Lower leg skin (tissue), 4 donors: ENCODE measurements at places on chromosomes 2 and 18.

GRCh38 chr18:79410731-79411613 is 15.2 kb downstream of the NFATC1 start:
- no peak for DNase-seq

DNA sequence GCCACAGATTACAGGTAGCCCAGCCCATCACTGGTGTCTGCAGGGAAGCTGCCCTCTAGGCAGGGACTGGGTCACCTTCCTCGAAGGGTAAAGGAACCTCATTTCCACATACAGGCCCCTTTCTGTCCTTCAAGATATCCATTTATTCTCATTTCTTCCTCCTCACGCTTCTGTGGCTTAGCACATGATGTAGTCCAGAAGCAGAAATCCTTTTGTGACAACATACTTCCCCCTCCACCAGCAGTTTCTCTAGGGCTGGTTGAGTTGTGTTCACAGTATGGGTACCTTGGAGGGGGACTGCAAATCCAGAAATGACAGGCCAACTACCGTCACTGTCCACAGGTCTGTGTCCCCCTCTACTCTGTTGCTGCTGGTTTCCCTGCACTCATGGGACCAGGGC is 364.9 kb downstream of the ANAPC1 start:
- no peak for DNase-seq

GRCh38 chr2:215672406-215672805 is 236.5 kb upstream of the FN1 start:
- DNase-seq: no peak

DNA sequence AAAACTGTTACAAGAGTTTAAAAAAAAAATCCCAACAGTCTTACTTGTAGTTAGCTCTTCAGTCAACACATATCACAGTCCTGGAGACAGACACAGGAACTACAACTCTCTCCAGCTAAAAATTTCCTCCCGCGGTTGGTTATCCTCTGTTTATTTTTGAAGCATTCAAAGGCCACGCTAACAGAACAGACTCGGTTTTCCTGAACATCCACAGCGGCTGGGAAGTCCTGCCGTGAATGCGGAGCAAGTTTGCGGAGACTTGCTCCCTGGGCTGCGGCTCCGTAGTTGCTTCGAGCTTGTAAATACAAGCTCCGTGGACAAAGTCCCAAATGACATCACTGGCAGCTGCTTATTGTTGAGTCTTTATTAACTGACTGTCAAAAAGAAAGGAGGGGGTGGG is at the start of gene NCKAP5:
TSS of gene NCKAP5 (minus strand) at position 292 of the 400 bp plus-strand sequence. CDS start 50,937 bp downstream, outside the sequence.
- no peak for DNase-seq

DNA sequence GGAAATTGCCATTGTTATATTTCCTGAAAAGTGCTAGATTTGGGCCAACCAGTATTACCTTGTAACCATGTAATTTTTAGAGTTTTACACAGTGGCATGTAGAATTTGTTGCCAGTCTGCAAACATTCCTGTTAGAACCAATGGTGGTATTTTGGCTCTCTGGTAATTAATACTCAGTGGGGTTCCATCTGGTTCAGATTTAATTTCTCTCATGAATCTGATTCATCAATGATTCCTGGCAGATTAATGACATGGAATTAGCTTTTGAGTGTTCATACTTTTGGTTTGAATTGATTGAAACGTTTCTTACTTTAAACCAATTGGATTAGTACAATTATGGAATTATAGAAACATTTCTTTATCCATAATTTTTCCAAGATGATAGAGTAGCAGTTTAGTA is 93.2 kb downstream of the MC4R start:
- DNase-seq: no peak

GRCh38 chr2:236673126-236673822 is 103.6 kb downstream of the ACKR3 start:
- peak; percentile 7 for DNase-seq

DNA sequence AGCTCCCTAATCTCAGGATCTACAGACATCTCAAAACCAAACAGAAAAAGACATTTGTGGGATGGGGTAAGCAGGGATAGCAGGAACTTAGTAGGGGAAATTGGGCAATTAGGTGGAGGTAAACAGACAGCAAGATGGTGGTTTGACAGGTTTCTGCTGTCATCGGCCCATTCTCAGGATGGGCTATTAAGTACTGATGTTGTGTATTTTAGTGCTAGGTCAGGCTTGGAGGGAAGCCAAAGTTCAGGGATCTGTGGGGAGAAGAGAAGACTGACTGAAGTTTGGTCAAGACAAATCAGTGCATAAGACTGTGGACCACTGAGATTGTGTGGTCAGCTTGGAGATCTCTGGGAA is 96.8 kb upstream of the THUMPD2 start:
- no peak for DNase-seq

DNA sequence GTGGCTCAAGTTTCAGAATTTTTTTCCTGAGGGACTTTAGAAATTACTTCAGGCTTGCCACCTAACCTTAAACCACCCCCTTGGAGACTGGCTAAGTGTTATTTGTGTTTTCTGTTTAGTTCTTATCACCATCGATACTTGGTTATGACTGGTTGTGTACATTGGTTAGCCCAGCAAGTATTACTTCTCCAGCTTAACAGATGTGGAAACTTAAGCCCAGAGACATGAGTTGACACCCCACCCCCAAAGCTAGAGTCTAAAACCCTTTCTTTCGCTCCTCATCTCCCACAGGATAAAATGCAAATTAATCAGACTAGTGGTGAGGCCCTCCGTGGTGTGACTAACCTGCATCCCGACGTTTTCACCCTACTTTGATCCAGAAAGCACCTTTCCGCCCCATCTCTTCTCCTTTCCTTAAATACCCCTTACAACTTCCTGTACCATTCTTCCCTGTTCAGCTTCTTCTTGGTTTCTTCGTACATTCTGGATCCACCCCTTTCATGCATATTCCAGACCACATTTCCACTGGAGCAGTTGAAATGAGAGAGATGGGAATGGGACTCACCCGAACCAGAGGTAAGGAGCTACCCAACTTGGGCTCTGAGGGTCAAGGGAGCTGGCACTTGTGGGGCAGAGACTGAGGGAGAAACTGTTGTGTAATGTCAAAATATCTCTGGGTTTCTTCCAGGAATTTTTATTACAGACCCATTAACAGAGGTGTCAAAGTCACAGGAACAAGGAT is 819 bp upstream of the MAP3K2 start:
- no peak for DNase-seq

DNA sequence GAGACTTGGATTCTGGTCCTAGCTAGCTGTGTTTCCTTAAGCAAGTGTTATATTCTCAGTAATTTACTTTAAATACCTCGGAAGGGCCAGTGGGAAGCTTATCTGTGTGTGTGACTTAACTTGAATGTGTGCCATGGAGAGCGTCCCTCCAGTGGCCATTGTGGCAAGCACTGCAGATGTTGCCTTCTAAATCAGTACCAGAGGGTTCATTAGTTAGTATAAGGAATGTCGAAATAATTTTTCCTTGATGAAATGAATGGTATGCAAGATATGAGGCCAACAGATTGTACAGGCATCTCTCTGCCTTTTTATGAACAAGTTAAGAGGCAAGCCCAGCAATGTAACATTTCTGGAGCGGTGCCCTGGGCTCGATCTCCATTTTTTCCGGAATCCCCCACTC is 52.0 kb downstream of the FBXO36 start:
- no peak for DNase-seq

DNA sequence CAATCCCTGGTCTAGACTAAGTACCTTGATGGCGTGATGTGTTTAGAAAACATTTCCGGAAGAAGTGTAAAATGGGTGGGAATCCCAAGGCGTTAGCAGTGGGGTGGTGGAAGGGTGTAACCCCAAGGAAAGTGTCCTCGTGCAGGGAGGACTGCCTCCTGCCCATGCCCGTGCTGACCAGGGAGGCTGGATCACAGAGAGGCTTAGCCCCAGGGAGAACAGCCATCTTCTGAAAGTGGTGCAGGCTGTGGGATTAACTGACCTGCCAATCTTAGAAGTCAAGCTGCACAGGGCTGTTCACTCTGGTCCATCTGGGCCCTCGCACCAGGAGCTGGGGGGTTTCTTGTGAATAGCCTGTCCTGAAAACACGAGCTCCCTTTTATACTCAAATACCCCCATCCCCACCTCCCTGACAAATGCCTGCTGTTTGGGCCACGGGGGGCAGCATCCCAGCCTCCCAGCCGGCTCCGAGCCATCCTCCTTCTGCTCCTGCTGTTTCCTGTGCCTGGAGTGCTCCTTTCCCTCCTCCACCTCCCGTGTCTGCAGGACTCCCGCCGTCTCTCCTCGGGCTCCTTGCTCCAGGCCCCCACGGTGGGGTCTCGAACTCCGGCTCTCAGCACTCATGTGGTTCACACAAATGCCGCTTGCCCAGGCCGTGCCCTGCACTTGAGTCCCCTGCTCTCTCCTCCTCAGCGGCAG is 52.1 kb upstream of the PXDN start:
- DNase-seq: no peak

DNA sequence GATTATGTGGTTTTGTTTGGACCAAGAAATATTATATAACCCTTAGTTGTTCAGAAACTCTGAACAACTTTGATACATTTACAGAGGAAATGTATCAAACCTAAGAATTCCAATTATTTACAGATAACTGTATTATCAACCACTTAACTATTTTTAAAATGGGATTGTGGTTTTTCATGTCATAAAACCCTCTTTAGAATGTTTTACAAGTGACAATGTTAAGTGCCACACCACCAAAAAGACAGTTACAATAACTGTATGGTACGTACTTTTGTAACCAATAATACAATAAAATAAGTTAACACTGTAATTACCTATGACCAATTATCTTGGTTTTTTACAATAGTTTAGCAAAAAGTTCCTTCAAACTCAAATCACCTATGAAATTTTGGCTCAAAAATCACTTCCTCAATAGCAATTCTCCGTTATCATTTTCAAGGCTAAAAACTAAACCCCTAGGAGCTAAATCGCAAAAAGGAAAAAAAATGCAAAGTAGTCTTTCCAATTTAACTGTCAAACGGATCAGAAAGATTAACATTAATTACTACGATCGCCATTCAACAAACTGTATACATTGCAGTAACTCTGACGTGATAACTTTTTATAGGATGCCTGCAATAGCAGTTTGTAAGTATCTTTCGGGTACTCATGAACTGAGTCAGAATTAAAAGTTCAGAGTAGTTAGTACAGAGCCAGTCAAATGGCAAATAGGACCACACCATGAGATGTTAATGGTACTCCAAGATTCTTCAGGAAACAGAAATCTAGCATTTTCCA is 1.5 kb downstream of the ROCK1 start:
- no peak for DNase-seq

- DNase-seq: no peak
These were observed 103.5 kb downstream of the KCNS3 start for GRCh38 chr2:17981936-17982335.

GRCh38 chr2:226337941-226338600 is 461.5 kb downstream of the IRS1 start:
- no peak for DNase-seq

GRCh38 chr18:10661317-10661716 is 135.5 kb downstream of the NAPG start:
- DNase-seq: no peak

GRCh38 chr2:106284255-106284654 is 90.2 kb upstream of the UXS1 start:
- DNase-seq: no peak

DNA sequence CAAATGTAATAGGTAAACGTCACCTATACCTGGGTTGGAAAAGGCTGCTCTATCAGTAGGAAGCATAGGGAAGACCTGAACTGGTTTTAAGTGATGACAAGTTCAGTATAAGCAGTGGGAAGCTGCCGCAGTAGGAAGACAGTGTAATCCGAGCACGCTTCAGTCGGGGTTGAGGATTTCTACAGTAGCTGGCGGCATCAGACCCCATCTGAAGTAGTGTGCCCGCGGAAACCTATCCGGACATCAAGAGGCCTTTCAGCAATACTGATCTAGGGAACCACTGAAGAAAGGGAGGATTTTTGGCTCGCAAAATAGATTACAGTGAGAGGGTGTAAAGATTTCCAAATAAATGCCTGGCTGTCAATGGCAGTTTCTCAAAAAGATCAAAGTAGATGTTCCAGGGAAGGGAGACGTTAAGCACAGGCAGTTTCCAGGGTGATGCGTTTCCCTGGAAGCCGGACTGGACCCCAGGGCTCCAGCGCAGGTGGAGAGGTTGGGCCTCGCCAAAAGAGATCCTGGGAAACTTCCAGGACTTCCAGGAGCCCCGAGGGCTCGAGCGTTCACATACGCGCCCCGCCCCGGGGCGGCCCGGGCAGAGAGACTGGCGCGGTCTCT is 5.3 kb downstream of the LOXL3 start:
- no peak for DNase-seq

DNA sequence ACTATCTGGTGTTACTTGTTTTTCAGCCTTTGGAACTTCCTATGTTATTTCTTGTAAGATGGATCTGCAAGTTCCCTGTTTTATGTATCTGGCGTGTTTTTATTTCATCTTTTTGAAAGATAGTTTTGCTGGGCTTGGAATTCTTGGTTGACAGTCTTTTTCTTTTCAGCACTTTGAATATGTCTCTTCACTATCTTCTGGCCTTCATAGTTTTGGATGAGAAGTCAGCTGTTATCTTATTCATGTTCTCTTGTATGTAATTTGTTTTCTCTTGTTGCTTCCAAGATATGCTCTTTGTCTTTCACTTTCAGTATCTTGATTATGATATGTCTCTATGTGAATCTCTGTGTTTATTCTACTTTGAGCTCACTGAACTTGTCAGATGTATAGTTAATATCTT is 50.4 kb downstream of the ALMS1 start:
- no peak for DNase-seq

- no peak for DNase-seq
These were observed 72.7 kb downstream of the NXPH2 start for GRCh38 chr2:138707392-138708074.

DNA sequence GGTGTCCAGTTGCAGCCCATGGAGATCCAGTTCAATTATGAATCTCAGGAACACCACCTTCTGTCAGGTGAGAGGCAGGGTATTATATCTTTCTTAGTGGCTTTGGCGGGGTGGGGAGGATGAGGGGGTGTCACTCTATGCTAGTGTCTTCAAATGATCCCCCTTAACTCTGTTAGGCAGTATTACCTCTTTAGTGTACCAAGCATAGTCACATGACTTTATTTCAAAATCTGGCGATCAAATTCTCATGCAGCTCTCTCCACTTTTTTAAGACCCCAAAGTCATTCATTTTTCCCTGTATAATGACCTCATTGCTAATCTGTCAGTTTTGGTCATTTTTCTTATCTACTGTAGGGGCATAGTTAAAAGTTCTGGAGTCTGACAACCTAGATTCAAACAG is 1.1 kb upstream of the ZSCAN30 start:
- DNase-seq: no peak

DNA sequence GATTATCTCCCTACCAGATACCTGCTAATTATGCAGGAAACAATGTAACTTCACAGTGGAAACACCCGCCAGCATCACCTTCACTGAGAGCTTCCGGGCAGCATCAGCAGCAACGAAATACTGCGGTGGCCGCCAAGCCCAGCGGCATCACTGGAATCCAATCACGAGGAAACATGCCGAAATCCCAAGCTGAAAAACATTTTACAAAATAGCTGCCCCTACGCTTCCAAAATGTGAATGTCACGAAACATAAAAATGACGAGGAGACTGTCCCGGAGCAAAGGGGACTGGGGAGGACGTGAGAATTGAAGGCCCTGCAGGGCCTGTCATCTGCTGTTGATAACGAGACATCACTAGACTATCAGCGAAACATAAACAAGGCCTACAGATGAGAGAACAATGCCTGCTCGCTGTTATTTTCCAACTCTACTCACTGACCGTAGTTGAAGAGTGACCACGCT is 82.6 kb downstream of the HDAC4 start:
- no peak for DNase-seq

- no peak for DNase-seq
These were observed 29.5 kb upstream of the SEMA4C start for GRCh38 chr2:96899413-96899741.
